Activated CD4-positive, alpha-beta T cell treated with anti-CD3 and anti-CD28 coated beads, Interleukin-2, amount 10 ng/mL, durations not matched to agents 7 days and 5 days (primary cell): ENCODE measurements at places on chromosomes 3 and 15. TPM values are rescaled to one million over a fixed set of nuclear protein-coding genes. Genes with fewer than 3 reads are reported as not detected.

CD86 gene
- total RNA-seq: 1.9 TPM

FILIP1L gene
- total RNA-seq: 0.44 TPM

FOXB1 gene
- 0.57 TPM for total RNA-seq

GRCh38 chr15:89187301-89187985 lies 33.9 kb downstream of the RLBP1 start:
- H3K4me3 ChIP-seq: no peak overlapping the region
- no peak overlapping the region for H3K27ac ChIP-seq
- no peaks in the 10 kb centered on the region for H3K27me3 ChIP-seq
- H3K4me1 ChIP-seq: no peaks in the 10 kb centered on the region
- peaks cover 24% of the 10 kb centered on the region for H3K36me3 ChIP-seq
- DNase-seq: no peak

DNA sequence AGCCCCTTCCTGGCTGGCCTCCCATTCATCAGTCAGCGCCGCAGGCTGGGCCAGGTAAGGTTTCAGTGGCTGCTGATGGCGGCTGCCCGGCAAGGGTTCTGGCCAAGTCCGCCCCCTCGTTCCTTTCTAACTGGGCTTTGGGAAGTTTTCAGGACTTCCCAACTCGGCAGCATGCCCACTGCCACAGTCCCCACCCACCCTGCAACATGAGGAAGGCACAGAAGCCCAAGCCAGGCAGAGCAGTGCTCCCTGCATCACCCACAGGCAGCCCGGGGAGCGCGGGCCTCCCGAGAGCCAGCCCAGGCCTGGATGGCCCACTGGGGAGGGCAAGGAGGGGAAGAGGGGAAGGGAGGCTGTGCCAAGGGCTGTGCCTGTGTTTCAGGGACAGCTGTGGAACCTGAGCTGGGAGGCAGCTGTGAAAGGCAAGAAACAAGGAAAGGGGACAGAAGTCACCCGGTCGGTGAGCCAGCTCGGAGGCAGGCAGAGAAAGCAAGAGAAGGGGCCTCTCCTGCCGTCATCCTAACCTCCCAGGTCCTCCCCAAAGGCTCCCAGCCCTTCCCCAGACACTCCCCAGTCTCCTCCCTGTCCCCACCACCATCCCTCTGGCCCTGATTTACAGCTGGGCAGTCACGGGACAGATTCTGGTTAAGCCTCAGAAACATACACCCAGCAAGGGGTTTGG lies 73.9 kb downstream of the CPN2 start:
- no peaks in the 10 kb centered on the region for H3K36me3 ChIP-seq
- peaks cover 7% of the 10 kb centered on the region for H3K4me1 ChIP-seq
- H3K27ac ChIP-seq: no peak overlapping the region
- peaks cover 4% of the 10 kb centered on the region for H3K27me3 ChIP-seq
- H3K4me3 ChIP-seq: no peak overlapping the region

- H3K36me3 ChIP-seq: peaks cover 42% of the 10 kb centered on the region
- peaks cover 69% of the 10 kb centered on the region for H3K4me1 ChIP-seq
- no peaks in the 10 kb centered on the region for H3K27me3 ChIP-seq
- H3K4me3 ChIP-seq: peak overlapping the region; percentile 55
These were observed 1026.5 kb upstream of the CFAP20DC start for GRCh38 chr3:60076331-60076730.

- no peak overlapping the region for H3K4me3 ChIP-seq
- peaks cover 2% of the 10 kb centered on the region for H3K4me1 ChIP-seq
- no peaks in the 10 kb centered on the region for H3K27me3 ChIP-seq
- peaks cover 2% of the 10 kb centered on the region for H3K36me3 ChIP-seq
These were observed 17.6 kb downstream of the ACAD11 start for GRCh38 chr3:132641837-132642538.
